ENCODE measurements at places on chromosomes 2 and 18.

DNA sequence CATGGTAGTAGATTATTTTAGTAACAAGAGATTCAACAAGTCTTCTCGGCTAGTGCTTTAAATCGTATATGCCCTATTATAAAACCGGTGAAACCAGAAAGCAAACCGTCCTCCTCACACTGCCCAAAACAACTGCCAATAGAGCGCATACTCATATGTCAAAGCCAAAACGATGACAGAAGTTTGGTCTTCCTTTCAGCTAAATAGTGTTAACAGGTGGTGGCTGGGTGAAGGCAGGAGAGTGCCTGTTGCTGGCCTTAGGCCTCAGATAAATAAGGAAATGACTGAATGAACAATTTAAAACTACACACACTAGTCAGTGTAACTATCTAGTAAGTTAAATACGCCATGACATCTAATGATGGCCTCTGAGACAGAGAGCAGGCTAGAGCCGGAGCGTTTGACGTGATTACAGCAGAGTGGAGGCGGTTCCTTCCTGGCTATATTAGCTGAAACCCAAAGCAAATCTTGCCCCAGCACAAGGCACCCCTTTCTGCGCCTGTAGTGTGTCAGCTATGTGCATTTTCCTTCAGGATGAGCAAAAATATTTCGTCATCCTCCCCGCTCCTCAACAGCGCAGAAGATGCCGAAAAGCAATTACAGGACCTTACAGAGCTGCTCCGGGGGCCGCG lies 1.6 kb downstream of the LONRF2 start:
- DNase-seq: no peak

DNA sequence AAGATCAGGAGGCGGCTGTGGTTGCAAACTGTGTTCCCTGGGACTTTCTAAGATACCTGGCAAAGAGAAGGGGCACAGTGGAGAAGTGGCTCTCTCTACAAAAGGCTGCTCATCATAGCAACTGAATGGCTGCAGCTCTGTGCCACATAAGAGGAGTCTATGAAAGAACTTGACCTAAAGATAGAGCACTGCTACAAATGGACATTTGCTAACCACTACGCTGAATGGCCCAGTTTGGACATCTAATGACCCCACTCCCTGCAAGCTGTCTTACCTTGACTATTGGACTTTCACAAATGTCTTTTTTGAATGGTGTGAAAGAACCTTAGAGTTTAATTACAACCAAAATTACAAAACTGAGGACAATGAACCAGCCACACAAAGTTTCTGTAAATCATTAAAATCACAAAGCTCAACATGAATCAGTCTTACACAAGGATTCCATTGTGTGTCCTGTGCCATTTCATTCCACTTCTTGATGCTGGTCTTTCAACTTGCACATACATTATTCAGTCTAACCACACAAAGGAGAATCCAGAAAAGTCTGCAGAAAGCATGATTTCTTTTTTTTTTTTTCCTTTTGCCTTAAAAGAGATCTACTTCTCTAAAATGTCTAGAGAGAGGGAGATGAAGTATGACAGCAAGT lies 154.0 kb downstream of the LAMA1 start:
- DNase-seq: no peak

- DNase-seq: peak; percentile 73
Measured at GRCh38 chr18:35756506-35757117, 175.1 kb downstream of the GALNT1 start.

DNA sequence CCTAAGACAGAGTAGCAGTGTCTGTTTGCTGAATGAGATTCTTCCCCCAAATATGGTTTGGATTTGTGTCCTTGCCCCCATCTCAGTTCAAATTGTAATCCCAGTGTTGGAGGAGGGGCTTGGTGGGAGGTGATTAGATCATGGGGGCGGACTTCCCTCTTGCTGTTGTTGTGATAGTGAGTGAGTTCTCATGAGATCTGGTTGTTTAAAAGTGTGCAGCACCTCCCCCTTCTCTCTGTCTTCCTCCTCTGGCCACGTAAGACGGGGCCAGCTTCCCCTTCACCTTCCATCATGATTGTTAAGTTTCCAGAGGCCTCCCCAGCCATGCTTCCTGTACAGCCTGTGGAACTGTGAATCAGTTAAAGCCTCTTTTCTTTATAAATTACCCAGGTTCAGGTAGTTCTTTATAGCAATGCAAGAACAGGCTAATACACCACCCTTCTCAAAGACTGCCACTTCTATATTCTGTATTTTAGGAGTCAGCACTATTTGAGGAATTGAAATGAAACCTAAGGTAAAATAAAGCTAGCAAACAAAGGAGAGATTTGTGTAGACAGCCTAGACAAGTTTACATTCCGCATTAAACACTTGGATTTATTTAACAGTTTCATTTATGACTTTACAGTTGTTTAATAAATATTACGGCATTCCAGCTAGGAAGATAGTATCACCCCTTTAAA lies 21.6 kb downstream of the FBXO36 start:
- DNase-seq: no peak

GRCh38 chr2:124187948-124188347 lies 162.9 kb downstream of the CNTNAP5 start:
- DNase-seq: no peak

GRCh38 chr2:27088634-27089033 lies 2.1 kb downstream of the KHK start:
- DNase-seq: no peak

DNA sequence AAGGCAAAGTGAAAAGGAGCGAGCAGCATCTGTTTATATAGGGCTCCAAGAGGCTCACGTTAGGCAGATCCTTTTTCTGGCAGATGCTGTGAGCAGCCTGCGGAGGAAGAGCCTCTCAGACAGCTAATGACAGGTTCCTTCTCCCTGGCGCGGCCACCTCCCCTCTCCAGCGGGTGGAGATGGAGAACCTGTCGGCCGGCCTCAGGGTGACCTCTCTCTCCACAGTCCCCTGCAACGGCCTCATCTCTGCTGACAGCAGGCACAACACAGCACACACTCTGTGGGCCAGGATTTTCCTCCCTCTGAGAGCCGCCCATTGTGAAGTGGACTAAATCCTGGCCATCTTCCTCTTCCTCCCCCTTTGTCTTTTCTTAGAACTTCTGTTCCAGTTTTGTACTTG lies 119.8 kb downstream of the PRKCE start:
- DNase-seq: no peak

DNA sequence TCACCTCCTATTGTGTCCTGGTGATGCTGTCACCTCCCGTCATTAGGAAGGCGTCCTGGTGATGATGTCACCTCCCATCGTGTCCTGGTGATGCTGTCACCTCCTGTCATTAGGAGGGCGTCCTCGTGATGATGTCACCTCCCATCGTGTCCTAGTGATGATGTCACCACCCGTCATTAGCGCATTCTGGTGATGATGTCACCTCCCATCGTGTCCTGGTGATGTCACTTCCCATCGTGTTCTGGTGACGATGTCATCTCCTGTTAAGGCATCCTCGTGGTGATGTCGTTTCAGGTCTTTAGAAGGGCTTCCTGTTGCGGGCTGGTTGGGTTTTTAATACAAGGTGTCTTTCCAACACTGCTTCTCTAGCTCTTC lies 40.7 kb downstream of the CTDP1 start:
- no peak for DNase-seq

DNA sequence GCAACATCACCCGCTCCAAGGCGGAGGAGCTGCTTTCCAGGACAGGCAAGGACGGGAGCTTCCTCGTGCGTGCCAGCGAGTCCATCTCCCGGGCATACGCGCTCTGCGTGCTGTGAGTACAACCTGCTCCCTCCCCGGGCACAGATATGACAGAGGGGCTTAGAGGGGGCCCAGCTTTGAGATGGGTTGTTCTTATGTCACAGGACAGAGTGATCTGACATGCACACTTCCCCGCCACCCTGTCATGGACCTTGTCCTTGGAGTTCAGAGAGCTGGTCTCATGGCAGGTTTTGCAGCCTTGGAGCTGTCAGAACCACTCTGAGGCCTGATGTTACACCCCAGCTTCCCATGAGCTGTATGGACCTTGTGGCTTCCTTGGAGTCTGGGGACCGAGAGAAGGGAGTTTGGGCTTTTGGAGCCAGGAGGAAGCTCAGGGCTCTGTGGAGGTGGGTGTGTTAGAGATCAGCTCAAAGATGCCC lies 398 bp downstream of the INPP5D start:
- DNase-seq: no peak

GRCh38 chr18:51108330-51108729 lies 78.3 kb downstream of the SMAD4 start:
- no peak for DNase-seq

DNA sequence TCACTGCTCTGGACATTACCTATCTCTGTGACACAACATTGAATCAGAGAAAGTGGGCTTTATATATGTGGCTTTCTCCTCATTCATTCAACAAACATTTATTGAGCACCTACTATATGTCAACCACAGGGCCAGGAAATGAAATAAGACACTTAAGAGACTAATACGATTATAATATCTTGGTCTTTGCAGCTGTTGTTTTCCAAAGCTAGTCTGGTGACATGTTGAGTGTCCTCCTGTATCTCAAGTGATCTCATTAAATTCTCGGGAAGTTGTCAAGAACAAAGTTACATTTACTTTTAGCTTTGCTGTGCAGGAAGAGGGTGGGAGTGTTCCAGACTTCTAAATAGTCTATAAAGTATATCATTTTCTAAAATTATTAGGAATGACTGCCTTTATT lies 164.6 kb upstream of the SP5 start:
- DNase-seq: no peak

- DNase-seq: no peak
Measured at GRCh38 chr2:57885742-57886141, 160.9 kb upstream of the VRK2 start.

DNA sequence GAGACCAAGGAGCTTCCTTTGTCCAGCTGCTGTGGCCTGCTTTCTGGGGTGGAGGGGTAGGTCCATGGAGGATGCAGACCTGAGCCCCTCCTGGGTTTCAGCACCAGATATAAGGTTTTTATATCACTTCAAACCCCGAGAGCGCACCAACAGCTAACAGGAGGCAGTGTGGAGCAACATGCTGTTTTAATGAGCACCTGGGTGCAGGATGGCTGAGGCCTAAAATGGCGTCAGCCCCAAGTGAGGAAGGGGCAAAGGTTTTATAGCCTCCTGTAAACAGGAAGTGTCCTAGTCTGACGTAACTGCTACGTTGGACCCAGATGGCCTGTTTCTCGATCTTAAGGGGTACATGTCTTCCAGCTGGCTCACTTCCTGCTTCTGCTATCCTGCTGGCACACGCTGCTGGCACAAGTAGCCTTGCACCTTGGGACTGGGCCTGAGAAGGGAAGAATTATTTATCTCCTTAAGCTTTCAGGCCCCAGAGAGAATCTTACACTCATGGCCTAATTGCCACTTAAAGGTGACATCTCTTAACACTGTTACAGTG lies 11.4 kb upstream of the REG1B start:
- no peak for DNase-seq

DNA sequence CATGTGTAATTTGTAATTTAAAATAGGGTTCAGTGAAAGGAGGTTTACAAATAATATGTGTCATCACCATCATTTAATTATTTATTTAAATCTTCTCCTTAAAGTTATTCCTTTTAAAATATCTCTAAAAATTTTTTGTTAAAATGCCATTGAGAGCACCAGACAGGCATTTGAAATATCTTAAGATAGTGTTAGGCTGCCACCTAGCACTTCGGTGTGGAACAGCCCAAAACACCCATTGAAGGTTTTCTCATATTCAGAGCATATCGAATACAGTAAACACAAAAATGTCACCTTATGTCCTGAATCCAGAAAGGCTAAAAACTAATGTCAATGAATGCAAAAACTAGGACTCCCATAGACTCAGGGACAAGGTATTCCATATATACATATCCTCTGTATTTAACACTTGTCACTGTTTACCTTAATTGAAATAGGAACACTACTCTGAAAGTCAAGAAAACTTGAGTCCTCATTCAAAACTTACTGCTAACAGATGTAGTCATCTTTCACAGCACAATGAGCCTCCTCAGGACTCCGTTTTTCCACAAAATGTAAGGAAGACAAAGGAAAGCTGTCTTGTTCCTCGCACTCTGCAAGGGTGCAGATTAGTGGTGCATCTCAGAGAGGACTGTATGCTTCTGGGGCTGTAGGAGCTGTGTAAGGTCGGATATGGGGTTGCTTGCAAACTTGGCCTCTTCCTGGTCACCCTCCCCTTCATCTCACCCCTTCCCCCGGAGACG lies 329.5 kb downstream of the PAX3 start:
- DNase-seq: peak; percentile 49

DNA sequence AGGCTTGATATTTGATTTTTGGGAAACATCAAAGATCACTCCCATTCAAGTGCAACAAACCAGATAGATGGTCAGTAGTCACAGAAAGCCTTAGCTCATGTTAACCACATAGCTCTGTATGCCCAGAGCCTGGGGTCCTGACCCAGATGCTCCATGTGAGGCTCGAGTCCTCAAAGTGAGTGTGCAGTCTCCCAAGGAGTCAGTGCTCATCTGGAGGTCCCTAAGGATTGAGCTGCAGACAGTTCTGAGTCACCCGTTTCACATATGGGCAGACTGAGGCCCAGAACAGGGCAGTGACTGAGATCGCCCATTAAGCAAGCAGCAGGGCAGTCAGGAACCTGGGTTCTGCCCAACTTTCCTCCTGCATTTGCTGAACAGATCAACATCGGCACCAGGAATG lies 9.2 kb downstream of the TMEM37 start:
- no peak for DNase-seq

DNA sequence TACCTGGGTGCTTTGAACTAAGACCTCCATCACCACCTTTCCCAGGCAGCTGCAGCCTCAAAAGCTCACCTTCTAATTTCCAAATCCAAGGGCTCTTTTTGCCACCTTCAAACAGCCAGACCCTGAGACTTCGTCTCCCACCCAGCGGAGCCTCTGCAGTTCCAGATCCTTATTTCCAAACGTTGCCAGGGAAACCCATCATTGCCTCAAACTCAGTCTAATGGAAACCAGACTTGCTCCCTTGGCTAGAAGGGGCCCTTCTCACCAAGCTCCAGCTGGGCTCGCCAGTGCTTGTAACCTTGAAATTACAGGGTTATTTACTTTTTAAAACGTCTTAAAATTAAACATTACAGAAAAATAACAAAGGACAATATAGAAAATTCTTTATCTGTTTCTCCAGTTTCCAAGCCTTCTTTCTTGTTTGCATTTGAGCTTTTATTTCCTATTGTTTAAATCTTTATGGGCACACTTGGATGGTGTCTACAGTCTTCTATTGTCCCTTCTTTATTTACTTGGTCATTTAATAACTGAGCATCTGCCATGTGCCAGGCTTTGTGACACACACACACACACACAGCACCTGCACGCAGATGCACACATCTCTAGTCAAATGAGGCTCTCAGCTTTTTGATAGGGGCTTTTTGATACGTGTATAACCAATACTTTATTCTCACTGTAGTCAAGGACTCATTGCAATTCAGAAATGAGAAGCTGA lies 36.1 kb downstream of the TRPM8 start:
- no peak for DNase-seq

GRCh38 chr18:64119916-64120315 lies 29.0 kb downstream of the LINC00305 start:
- DNase-seq: no peak

GRCh38 chr2:128784626-128785306 lies 466.1 kb upstream of the HS6ST1 start:
- no peak for DNase-seq

Data from kidney capillary endothelial cell (primary cell).